Putamen (tissue), 1 donor: ENCODE measurements at places on chromosomes 7 and 10.

DNA sequence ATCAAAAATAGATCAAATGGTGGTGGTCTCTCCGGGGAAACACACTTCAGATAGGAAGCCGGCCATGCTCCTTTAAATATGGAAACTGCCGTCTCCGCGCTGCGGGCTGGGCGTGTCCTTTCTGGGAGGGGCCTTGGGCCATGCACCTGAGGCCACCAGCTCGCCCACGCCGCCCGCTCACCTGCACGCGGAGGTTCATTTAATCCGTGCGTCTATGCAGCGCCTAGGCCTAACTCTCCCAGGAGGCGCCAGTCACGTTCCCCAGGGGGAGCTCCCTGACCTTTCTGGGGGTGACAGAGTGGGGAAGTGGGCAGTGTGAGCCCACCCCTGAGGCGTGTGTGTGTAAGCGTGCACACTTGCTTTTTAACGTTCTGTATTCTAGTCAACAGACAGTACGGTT lies 64.0 kb downstream of the C10orf143 start:
- no peak for DNase-seq

- no peak for DNase-seq
These were observed 181.8 kb upstream of the PFKP start for GRCh38 chr10:2885288-2886278.

GRCh38 chr7:50721661-50722259 lies 60.9 kb downstream of the GRB10 start:
- no peak for DNase-seq

GRCh38 chr10:8275911-8276310 lies 221.4 kb downstream of the GATA3 start:
- no peak for DNase-seq

DNA sequence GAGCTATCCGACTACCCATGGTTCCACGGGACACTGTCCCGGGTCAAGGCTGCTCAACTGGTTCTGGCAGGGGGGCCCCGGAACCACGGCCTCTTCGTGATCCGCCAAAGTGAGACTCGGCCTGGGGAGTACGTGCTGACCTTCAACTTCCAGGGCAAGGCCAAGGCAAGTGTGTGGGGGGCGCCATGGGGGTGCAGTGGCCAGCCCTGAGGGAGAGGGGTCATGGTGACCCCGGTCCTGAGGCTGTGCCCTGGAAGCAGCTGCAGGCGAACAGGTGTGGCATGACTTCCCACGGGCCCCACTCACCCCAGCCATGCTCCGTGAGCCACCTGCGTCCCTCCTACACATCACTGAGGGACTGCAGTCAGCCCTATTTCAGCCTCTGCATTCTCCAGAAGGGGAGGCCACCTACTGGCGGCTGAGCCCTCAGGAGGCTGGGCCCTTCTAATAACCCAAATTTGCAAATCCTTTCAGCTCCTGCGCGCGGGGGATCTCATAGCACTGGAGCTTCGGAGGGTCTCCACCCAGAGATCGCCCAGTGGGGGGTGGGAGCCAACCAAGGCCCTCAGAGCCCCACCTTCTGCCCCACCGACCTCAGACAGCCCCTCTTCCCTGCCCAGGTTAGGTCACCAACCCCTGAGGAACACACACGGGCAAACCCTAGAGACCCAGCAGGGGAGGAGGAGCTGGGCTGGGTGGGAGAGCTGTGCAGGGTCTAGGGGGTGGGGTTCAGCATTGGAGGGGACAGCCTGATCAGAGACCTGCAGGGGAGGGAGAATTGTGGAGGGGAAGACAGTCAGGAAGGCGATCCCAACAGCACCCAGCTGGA lies 30.8 kb downstream of the SH2B2 start:
- DNase-seq, result no peak

- no peak for DNase-seq
These were observed 78.4 kb downstream of the CUL2 start for GRCh38 chr10:35011771-35012191.

GRCh38 chr7:124042826-124043225 lies 10.0 kb upstream of the TMEM229A start:
- no peak for DNase-seq

DNA sequence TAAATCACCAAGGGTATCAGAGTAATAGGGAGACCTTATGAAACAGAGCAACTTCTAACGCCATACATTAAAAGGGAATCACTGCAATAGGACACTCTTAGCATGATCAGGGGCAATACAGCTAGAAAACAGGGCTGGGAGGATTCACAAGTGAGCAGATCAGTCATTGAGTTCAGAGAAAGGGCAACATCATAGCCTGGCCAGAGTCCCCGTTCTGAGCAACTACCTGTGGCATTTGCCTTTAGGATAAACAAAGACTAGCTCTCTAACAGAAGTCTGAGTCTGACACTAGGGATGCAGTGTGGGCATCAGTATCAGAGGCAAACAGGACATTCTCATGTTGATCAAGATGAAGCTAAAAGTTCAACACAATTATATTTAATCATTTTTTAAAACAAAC lies 297.9 kb downstream of the DGKB start:
- DNase-seq, result no peak

DNA sequence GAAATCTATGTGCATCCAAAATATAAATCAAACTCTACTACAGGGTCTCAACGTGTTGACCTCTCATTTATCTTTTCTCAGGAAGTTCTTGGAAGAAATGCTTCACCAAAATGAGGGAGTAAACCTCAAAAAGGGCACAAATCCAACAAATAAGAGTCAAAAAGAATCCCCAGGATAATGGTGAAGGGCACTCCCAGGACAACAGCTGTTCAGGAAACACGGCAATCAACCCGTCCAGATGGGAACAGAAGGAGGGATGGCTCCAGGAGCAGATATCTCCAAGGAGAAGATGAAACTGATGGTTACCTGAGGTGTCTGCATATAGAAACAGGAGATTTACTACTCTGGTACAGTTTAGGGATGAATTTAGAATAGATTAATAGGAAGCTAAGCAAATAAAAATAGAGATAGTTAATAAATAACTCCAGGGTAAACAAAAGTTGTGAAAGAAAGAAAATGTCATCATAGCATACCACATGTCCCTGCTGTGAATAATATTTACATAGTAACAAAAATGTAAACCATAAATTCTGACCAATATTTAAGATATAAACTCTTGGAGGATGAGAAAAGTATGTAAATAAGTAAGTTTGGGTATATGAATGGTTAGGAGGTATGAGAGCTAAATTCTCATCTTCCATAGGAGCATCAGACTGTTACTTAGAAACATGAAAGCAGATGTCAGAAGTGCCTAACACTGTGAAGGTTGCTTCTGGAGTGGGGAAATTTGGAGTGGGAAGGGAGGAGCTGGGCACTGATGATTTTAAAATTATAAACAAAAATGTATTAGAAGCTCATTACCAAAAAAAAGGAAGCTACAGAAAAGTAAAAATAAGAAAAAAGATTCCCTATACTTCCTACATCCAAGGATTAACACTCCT lies 237.5 kb upstream of the HPS1 start:
- DNase-seq, result no peak

DNA sequence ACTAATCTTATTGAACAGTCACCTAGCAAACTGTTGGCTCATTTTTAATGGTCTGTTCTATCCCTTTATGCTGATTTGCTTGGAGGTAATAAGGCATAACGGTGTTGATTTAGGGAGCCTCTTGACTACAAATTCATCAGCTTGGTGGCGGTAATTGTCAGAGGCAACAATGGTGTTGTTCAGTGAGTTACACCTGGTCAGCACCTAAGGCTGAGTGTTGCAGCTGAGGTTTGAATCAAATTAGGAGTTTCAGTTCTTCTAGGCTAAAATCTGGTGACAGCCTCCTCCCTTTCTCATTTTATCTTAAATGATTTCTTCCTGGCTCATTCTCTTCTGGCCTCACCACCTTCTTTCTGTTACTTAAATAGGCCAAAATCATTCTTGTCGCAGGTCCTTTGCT lies 42.3 kb upstream of the SP8 start:
- DNase-seq, result no peak

DNA sequence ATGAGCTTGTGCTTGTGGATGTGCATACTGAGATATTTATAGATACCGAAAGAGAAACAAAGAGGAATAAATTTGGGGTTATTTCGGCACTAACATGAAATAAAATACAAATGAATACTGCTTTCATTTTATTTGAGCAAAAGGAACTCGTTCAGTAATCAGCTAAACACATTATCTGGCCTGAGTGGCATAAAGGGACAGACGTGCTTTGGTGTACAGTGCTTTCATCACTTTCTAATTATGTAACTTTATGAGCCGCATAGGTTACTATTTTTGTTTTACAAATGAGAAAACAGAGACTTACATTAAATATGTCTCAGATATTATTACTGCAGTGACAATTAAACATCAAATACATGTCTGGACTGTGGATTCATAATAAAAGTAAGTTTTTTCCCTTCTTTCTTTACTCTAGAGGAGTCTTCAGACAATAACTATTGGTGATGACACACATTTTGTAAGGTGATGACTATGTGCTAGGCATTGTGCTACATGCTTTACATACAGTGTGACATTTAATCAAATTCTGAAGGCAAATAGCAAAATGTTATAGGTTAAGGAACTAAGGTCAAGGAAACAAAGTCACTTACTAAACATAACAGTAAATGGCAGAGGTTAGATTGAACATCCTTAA lies 503.3 kb downstream of the SORCS1 start:
- DNase-seq, result no peak

DNA sequence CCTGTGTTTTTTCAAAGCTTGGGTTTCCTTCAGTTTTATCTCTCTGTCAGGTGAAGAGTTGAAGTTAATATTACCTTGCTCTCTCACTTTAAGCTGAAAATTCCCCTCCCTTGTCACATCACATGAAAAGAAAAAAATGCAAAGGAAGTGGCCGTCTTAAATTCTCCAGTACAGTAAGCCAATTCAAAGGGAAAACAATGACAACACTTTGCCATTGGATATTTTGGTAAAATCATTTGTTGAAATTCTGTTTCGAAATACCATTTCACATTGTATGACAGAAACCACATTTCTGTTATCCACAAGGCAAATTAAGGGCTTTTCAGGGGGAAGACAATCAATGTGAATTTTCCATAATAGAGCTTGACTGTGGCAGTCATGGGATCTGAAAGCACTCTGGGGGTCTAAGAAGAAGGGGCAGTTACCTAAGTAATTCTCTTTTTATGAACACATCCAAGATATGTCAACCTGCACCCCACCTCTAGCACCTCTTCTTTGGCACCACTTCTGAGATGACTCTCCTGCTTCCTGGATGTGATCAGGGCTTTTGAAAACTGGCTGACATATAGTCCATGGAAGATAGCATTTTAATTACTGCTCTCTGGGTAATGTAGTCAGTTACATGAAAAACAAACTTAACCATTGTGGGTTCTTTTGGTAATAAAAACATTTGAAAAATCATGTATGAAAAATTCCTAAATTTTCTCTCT lies 63.8 kb downstream of the ENTPD1 start:
- no peak for DNase-seq

DNA sequence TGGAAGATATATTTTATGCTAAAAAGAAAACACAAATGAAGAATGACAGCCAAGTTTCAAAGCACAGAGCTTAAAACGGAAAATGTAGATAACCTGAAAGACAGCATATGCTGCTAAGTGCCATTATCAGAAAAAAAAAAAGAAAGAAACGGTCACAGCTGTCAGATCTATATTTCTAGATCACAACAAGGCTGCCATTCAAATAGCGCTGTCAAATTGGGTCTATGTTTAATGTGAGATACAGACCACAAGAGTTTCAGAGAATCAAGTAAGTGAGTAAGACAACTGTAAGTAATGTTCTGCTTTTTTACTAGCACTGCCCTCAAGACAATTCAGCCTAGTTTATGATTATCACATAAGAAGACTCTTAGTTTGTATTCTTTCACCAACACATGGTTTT lies 66.1 kb upstream of the RNF148 start:
- no peak for DNase-seq

DNA sequence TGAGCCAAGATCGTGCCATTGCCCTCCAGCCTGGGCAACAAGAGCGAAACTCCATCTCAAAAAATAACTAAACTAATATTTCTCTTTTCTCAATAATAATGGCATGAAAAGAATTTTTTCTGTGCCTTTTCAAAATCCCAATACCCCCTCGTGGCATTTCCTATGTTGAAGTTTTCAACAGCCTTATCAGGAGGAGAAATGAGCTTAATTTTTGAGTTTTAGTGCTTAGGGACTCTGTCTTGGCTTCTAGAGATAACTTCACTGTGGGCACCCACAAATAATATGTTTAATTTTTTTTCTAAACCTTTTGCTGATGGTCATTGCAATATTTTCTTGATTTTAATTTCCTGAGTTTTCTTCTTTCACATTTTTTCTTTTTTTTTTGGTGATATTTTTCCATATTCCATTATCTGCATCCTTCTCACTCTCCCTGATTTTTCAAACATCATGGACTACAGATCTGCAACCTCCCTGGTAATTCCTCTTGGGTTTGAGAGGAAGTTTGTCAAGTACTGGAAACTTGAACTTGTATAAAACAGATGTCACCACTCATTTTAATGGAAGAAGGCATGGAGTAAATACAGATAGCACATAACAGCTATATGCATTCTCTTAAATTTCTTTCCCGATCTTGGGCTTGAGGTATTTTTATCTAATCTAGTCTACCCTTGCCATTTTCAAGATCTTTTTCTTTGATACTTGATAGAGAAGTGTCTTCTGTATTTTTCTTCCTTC lies 84.0 kb downstream of the KAT6B start:
- no peak for DNase-seq

DNA sequence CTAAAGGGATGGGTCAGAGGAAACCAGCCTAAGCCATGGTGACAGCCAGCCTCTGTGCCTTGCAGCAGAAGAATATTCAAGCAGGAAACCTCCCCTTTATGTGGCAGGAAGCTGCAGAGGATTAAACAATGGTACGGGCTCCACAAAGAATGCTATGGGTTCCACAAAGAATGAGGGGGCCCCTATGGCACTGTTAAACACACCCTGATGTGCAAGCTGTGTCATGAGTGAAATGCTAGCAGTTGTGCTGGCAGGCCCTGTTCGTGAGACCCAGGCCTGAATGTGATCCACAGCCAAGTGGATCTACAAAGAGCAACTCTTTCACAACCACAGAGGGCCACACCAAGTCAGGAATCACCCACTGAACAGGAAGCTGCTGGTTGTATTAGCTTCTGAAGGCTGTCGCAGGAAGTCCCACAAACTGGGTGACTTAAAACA lies 68.9 kb downstream of the MYOF start:
- DNase-seq, result no peak

GRCh38 chr7:38704751-38705150 lies 73.6 kb upstream of the AMPH start:
- no peak for DNase-seq

- DNase-seq, result no peak
These were observed 68.6 kb upstream of the SEM1 start for GRCh38 chr7:96778263-96778662.

GRCh38 chr10:114767101-114767985 lies 54.2 kb upstream of the FHIP2A start:
- no peak for DNase-seq

GRCh38 chr7:28329661-28330363 lies 82.5 kb upstream of the CREB5 start:
- no peak for DNase-seq

GRCh38 chr7:151853896-151854719 lies 22.8 kb downstream of the PRKAG2 start:
- no peak for DNase-seq
